HuH-7.5 (cell line): ENCODE measurements at places on chromosomes 6 and 20.

DNA sequence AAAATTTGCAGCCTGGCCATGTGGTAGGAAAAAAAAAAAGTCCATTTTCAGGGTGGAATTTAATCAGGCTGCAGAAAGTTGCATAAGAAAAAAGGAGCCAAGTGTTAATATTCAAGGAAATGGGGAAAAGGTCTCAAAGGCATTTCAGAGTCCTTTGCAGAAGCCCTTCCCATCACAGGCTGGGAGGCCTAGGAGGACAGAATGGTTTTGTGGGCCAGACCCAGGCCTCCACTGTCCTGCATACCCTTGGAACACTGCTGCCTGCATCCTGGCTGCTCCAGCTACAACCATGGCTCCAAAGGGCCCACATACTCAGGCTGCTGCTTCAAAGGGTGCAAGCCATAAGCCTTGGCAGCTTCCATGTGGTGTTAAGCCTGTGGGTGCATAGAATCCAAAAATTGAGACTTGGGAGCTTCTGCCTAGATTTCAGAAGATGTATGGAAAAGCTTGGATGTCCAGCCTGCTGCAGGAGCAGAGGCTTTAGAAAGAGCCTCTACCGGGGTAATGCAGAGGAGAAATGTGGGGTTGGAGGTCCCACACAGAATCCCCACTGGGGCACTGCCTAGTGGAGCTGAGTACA is 239.0 kb upstream of the STXBP5 start:
- DNase-seq = no peak

DNA sequence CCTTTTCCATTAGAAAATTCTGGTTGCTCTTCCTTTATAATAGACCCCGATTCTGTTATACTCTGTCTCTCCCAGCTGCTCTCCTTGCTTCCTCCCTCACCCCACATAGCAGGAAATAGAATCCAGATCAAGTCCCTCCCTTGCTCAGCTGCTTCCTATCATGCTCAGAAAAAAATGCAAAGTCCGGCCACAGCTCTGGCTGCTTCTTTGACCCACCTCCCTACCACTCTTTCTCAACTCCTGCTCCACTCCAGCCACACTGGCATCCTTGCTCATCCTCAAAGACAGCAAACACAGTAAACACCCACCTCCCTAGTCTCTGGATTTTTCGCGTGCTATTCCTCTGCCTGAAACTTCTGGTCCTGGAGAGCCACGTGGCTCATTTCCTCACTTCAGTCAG is 9.1 kb upstream of the SLC22A16 start:
- DNase-seq = no peak

- DNase-seq = no peak
Observed at GRCh38 chr20:14232650-14233049, 104.8 kb downstream of the FLRT3 start.

DNA sequence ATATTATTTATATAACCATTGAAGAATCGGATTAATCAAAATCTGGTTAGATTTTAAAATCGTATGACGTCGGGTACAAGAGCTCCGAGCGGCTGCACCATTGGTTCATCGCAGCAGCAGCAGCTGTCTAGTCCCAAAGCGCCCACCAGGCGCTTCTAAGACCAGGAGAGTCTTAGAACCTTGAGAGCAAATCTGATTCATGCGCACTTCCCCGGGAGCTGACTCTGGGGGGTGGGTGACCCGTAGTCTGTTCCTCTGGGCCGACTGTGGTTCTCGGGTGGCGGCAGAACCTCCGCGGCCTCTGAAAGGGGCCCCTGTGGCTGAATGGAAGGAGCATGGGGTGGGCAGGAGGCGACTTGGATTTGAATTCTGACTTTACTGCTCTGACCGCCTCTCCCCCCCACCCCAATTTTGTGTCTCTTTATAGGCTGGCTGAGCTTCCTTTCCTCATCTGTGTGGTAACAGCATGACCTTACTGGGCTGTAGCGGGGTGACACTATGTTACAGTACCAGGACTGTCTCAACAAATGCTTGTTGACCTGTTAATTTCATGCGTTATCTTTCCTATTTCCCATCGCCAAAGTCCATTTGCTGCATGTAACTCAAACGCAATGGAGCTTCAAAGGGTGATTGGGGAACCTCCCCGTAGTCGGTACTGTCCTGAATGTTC is 119.7 kb downstream of the RTN4IP1 start:
- no peak for DNase-seq

GRCh38 chr20:23925789-23926525 is 46.4 kb upstream of the CST5 start:
- DNase-seq = no peak
